ENCODE measurements at places on chromosomes 5 and 9. TPM values are rescaled to one million over a fixed set of nuclear protein-coding genes. Genes with fewer than 3 reads are reported as not detected.
A peak's percentile ranks its signal among the peaks of the same experiment; 100 is the strongest.

The ZDHHC11 gene
- 47.3 TPM for total RNA-seq

The GADD45G gene
- 0.98 TPM for total RNA-seq

The RBM18 gene
- 29.3 TPM for total RNA-seq

The INSL4 gene
- total RNA-seq, result not detected

The ANKRD31 gene
- 0.04 TPM for total RNA-seq

The LCP2 gene
- not detected for total RNA-seq

The SOWAHA gene
- not detected for total RNA-seq

DNA sequence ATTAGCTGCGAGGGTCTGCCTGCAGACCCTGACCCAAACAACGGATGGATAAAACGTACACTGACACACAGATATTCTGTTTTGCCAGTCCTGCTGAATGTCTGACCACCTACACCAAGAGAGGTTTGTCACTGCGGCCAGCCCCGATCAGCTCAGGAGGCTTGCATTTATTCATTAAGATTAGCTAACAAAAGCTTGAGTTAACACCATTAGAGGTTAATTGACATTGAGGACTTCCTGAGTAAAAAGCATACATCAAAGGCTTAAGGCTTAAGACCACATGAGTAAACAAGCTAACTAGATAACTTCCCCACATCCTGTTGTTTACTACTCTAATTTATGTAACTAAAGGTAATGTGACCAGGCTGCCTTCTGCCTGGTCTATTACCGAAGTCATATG lies 198.1 kb upstream of the TRPC7 start:
- DNase-seq, result no peak

- no peak for DNase-seq
These were observed 282.6 kb downstream of the IRX1 start for GRCh38 chr5:3878267-3878666.

DNA sequence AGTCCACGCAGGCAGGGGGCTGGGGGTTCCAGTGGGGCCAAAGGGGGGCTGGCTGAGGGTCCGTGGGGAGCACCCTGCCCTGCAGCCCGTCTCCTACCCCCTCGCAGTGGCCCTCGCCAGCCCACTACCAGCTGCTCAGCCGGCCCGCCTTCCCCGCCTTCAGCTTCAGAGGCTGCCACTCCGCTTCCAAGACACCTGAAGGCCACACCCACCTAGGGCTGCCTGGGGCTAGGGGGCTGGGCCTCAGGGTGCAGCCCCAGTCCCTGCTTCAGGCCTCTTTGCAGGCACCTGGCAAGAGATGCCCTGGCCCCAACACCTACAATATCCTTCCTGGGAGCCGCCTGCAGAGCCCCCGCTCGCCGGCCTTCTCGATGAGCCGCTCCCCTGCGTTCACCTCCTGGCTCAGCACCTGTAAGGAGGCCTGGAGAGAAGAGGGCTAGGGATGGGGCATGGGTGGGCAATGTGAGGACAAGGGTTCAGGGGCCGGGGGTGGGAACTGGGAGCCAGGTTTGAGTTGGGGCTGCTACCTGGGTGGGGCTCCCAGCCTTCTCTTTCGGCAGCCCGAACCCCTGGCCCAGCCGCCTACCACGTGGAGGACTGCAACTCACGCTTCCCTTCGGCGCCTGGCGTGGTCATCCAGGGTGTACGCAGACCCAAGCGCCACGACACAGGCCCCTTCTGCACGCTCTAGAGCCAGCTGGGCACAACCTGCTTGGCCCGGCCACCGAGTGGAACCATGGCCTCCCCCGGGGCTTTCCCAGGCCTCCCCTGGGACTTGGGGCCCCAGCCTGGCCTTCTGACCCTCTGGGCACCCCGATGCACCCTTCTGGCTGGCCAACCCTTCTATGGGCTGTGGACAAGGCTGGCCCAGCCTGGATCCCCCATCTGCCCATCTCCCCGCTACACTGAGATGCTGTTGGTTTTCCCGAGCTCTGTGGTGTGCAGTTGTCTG lies 1.7 kb downstream of the STPG3 start:
- no peak for DNase-seq

GRCh38 chr5:168580227-168580508 lies 1.0 kb upstream of the PANK3 start:
- no peak for DNase-seq

DNA sequence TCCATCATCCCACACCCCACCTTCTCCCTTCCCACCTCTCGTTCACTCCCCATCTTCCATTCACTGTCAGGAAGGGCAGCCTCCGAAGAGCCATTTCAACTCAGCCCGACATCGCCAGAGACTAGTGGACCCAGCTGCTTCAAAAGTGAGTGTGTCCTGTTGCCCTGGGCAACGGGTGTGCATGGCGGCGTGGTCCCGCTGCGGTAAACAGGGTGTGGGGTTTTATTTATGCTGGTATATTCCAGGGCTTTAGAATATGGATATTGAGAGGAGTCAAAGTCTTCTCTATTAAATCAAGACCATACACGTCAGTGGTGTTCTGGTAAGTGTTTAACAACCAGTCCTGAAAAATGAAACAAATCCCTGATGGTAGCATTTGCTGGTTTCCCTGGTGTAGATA lies 274.5 kb downstream of the MAST4 start:
- no peak for DNase-seq

DNA sequence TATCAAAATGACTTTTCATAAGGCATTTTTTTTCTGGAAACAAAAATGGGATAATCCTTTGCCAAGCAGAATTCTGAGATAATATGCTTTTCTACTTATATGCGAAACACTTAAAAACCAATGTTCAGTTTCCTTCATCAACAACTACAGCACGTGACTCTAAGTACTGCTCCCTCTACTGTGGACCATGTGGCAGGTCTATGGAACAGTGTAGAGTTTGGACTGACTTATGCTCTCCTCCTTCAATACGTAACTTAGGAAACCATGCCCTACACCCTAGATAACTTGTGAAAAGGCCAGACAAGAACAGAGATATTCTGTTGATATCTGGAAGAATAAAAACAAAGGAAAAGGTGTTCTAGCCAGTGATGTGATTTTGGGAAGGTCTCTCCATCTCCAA lies 111.3 kb upstream of the GNA14 start:
- DNase-seq, result no peak

DNA sequence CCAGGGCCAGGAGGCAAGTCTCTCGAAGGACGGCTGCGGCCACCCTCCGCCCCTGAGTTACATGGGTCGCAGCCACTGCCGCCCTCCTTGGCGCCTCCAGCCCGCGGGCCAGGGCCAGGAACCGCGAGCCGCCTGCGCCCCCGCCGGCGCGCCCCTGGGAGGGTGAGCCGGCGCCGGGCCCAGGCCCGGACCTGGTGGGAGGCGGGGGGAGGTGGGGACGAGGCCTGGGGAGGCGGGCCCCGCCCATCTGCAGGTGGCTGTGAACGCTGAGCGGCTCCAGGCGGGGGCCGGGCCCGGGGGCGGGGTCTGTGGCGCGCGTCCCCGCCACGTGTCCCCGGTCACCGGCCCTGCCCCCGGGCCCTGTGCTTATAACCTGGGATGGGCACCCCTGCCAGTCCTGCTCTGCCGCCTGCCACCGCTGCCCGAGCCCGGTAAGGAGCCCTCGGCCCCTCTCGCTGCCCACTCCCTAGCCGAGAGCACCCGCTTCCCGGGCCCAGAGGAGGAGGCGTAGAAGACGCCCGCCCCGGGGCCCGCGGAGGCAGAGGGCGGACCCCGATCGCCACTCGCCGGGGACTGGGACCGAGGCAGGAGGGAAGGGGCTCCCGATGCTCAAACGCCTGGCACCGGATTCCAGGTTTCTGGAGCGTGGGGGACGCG lies at the start of gene ASS1:
ASS1 (plus strand) TSS at position 397 of the 657 bp plus-strand sequence. CDS start 7,268 bp downstream, outside the sequence.
- no peak for DNase-seq

DNA sequence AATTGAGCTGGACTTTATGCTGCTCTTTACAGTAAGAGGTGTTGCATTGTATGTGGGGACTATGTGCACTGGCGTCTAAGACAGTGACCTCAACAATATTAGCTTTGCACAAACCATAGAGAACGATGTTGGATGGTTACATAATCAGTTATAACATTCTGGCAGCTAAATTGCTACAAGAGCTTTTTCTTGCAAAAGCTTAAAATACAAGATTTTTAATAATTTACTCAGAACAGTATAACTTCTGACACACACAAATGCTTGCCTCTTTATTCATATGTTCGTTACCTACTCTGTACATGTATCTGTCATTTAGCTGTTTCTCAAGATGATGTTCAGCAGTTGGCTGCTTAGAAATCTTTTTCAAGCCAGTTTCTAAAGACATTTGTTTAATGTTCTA lies 11.6 kb downstream of the C5orf24 start:
- no peak for DNase-seq

- DNase-seq, result peak; percentile 80
These were observed 150.5 kb downstream of the YTHDC2 start for GRCh38 chr5:113663879-113664541.

GRCh38 chr9:127712371-127712770 lies 3.1 kb downstream of the PTRH1 start:
- DNase-seq, result no peak

DNA sequence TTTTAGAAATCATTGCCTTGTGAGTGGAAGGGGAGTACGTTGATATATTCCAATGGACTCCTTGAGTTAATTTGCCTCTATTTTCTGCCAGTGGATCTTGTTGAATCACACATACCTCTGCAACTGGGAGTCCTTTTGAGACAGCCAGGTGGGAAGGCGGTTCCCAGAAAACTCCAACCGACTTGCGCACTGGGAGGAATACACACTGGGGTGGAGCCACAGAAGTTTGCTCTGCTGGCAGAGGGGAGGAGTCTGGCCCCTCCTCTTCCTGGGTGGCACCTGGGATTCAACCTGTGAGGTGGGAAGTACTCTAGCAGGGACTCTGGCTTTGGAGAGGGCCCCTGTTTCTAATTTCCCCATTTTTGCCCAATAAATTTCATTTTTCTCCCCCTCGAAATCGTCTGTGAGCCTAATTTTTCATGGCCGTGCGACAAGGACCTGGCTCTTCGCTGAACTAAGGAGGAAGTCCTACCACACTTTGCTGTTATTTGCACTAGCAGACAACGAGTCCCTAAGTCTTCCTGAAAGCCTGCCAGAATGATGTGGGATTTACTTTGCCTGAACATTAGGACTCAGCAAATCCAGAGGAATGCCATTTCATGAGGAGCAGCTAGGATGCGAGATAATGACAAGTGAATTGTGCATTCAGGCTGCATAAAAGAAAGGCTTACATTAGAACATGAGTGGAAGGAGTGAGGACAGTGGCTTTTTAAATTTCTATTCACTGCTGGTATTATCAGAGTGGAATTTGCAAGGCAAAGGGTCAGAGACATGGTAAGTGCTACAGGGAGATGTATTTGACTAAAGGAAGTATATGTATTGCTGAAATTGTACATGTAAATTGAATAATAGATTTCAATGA lies 67.2 kb downstream of the PRLR start:
- no peak for DNase-seq

DNA sequence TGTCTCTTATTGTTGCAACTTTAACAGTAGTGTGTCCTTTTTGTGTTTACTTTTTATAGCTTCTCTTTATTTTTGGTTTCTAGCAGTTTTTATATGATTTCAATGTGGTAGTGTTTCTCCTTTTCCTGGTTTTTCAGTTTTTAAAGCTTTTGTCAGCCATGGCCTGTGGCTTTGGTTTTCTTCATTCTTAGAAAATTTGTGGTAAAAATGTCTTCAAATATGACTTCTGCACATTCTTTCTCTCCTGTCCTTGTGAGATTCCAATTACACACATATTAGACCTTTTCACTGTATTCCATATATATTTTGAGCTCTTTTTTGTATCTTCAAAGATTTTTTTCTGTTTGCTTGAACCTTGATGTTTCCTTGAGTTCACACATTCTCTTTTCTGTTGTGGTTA lies 180.5 kb downstream of the CNTLN start:
- DNase-seq, result no peak

- DNase-seq, result no peak
These were observed 29.4 kb upstream of the ALDH1A1 start for GRCh38 chr9:72982146-72982799.

- no peak for DNase-seq
These were observed 31.6 kb downstream of the ATP6V0E1 start for GRCh38 chr5:173015192-173015591.

- peak; percentile 2 for DNase-seq
These were observed 153.5 kb upstream of the KIF2A start for GRCh38 chr5:62152394-62153087.

DNA sequence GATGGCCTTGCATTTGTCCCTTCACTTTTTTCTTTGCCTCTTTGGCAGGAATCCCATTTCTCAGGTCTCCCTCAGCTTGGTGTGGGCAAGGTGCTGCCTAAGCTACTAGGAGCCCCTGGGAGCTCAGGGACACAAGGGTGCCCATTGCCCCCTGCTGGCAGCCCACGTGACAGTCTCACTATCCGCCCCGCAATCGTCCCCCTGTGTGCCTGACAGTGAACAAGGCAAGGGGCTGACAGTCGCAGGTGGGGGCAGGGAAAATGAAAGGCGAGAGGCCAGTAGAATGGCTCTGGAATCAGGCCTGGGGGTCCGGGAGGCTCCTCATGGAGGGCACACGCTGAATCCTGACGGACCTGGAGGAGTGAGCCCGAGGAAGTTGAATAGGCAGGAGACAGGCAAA lies 2.0 kb upstream of the PCDH12 start:
- DNase-seq, result no peak

DNA sequence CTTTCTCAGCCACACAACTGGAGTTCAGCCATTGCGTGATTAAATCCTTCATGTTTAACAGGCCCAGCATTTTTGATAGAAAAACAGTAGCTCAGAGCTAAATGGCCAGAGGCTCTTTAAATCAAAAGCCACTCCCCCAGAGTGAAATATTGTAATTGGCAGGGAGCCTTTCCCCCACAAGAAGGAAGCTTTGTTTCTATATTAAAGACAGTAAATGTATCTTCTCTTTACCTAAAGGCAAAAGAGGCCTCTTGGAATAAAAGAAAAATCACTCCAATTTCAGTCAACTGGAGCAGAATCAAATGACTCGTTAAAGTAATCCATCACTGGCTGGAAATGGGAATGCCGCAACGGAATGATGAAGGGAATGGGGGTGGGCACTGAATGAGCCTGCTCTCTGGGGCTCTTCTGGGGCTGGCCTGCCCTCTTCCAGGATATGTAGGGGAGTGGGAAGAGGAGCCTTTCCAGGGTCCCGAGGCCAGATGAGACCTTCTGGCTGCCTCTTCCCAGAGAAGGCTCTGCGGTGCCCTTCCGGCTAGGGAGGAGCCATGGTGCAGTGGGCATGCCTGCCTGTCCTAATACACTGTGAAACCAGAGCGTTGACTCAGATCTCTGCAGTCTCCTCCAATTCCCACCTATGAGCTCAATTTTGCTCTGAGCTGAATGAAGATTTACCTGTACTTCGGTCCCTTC lies 45.2 kb downstream of the ANKDD1B start:
- no peak for DNase-seq

GRCh38 chr5:137279521-137280231 lies 219.4 kb downstream of the SPOCK1 start:
- no peak for DNase-seq
